Right cardiac atrium (tissue), 5 donors: ENCODE measurements at places on chromosomes 5 and 9.

DNA sequence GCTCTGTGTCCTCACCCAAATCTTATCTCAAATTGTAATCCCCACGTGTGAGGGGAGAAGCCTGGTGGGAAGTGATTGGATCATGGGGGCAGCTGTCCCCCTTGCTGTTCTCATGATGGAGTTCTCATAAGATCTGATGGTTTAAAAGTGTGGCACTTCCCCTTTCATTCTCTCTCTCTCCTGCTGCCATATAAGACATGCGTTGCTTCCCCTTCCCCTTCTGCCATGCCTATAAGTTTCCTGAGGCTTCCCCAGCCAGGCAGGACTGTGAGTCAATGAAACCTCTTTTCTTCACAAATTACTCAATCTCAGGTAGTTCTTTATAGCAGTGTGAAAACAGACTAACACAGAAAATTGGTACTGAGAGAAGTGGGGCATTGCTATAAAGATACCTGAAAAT, 107.7 kb downstream of the DMAC1 start:
- DNase-seq = no peak

DNA sequence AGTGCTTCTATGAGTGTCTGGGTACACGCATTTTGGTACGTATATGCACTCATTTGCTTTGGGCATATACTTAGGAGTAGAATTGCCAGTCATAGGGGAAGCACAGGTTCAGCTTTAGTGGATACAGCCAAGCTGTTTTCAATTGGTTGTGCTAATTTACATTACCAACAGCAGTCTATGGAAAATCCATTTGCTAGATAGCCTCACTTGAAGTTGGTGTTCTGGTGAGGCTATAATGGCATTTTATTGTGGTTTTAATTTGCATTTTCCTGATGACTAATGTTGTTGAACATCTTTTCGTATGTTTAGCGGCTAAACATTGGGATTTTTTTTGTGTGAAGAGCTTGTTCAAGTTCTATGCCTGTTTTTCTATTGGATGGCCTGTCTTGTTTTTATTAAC, 76.8 kb upstream of the ANKH start:
- DNase-seq = no peak

GRCh38 chr5:55679556-55679955, 32.6 kb downstream of the SLC38A9 start:
- DNase-seq = no peak

GRCh38 chr9:127941062-127941960, 3.7 kb upstream of the DPM2 start:
- peak; percentile 52 for DNase-seq
